ENCODE measurements at places on chromosomes 1 and 21. TPM values are rescaled to one million over a fixed set of nuclear protein-coding genes. Genes with fewer than 3 reads are reported as not detected.

DNA sequence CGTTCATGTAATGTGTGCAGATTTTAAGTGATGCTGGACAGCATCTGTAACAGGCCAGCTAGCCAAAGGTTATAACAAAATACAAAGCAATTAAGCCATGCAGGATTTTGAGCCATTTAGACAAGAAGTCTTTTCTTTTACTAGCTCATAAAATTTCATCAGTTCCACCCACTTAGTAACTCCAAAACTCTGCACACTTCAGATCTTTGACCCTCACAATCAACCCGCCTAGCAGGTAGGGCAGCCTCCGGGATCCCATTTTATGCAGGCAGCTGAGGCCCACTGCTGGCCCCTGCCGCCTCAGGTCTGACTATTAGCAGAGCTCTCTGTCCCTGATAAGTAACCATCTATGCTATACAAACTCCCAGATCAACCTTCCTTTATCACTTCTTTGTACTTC is 9.2 kb downstream of the LBR start:
- no peak for DNase-seq

- DNase-seq, result no peak
These were observed 63.4 kb upstream of the TARBP1 start for GRCh38 chr1:234542211-234542850.

TBX15 gene
- total RNA-seq, result not detected

KRTAP11-1 gene
- total RNA-seq, result not detected

DNA sequence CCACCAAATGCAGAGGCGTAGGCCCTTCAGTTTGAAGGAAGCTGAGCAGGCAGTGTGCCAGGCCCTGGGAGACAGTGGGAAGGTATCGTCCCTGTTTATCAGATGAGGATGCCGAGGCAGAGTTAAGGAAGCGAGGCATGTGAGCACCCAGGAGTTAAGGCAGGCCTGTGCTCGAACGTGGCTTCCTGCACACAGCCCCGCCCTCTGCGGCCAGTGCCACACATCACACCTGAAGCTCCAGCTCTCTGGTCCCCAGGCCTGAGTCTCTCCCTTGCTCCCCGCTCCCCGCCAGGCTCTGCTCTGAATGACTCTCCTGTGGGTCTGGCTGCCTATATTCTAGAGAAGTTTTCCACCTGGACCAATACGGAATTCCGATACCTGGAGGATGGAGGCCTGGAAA is 32.1 kb downstream of the EPHX1 start:
- DNase-seq, result no peak

APOBEC4 gene
- total RNA-seq, result not detected

DNA sequence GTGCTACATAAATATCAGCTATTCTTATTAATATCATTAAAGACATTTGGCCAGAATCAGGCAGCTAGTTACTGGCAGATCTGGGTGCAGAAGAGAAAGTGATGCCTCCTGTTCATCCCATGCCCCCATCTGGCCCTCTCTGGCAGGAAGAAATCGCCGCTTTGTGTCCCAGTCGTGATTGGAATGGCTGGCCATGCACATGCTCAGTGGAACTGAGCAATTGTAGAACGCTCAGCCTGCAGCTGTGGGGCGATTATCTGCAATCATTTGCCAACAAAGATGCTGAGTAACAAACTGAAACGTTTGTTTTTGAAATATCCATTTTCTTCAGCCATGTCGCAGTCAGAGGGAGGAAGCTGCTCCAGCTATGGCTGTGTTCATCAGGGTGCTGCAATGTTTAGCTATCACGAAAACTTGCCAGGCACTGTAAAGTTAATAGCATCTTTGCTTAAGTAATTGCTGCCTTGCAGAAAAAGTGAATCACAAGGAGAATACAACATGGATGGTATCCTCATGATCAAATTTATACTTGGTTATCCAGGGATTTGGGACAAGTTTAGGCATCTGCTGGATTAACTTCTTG is 36.5 kb downstream of the NGF start:
- no peak for DNase-seq

DNA sequence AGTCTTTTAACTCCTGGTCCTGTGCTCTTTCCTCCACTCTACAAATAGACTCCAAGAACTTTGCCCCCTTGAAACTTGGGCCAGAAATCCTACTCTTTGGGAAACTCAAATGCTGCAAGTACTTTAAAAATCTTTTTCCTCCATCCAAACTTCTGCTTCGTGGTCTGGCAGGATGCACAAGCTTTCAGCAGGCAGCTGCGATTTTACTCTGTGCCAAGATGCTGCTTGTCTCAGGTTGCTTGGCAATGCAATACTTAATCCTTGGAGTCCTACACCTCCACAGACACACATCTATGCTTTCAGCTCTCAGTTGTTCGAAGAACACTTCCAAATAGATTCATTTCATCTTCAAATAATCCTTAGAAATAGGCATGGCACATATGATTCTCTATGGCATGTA is 435.3 kb upstream of the USP24 start:
- DNase-seq, result no peak

CD84 gene
- 28.8 TPM for total RNA-seq

VHLL gene
- not detected for total RNA-seq

VWA5B1 gene
- total RNA-seq, result 0.19 TPM
